ENCODE measurements at places on chromosomes 6 and 20.

- no peak for DNase-seq
Measured at GRCh38 chr6:123965894-123966293, 162.2 kb downstream of the NKAIN2 start.

DNA sequence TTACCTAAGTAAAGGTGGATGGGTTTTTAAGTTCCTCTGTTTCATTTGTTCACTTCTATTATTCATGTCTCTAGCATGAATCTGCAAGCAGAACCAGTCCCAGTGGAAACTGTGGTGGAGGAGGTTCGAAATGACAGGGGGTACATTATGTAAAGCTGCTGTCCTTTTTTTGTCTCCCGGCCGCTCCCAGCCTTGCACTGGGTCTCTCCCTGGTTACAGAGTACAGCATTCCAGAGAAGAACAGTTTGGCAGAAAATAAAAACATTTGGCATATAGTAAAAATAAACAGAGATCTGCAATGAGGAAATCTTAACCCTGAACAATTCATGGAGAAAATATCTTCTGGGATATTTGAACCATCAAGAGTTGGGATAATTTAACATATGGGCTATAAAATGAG is 34.6 kb upstream of the TAGAP start:
- no peak for DNase-seq

GRCh38 chr6:85459224-85459901 is 9.5 kb downstream of the NT5E start:
- no peak for DNase-seq

- DNase-seq = no peak
Measured at GRCh38 chr6:45746046-45746445, 269.6 kb downstream of the CLIC5 start.

- no peak for DNase-seq
Measured at GRCh38 chr20:37464611-37465010, 56.4 kb upstream of the NNAT start.

DNA sequence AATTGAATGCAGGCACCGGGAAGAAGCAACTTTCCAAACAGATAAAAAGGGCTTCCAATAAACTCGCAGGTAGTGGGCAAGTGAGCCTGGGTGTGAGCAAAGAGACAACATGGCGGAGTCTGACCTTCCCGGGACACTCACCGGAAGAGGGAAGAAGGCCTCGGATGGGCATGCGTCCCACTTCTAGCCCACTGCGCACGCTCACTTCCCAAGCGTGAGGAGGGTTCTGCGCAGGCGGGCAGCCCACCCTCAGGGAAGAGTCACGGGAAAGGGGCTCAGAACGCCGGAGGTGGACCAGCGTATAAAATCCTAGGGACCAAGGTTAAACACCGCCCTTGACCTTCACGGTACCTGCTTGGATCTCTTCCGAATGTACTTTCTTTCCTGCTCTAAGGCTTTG is 95.5 kb upstream of the AFDN start:
- no peak for DNase-seq

- no peak for DNase-seq
Measured at GRCh38 chr6:7542065-7542873, 798 bp downstream of the DSP start.

GRCh38 chr20:63363013-63363957 is 2.1 kb upstream of the CHRNA4 start:
- DNase-seq = no peak

DNA sequence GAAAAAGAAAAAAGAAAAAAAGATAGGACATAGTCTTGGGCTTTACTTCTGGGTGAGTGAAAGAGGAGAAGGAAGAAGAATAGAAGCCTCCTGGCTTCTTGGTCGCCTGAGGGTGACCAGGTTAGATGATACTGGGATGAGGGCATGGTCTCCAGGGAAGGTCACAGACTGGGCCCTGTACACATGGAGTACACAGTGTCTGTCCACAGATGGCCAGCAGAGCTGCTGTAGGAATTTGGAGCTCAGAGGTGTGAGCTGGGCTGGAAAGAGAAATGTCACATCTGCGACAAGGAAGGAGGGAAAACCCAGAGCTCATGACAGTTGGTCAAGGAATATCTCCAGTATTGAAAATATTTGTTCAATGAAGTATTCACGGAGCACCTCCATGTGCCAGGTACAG is 56.1 kb downstream of the DLGAP4 start:
- no peak for DNase-seq
